ENCODE measurements at places on chromosomes 13 and 19. TPM values are rescaled to one million over a fixed set of nuclear protein-coding genes. Genes with fewer than 3 reads are reported as not detected.

- no peak overlapping the region for H3K4me3 ChIP-seq
- peaks cover 28% of the 10 kb centered on the region for H3K4me1 ChIP-seq
- H3K27ac ChIP-seq: no peak overlapping the region
- no peaks in the 10 kb centered on the region for H3K36me3 ChIP-seq
- peaks cover 4% of the 10 kb centered on the region for H3K27me3 ChIP-seq
Observed at GRCh38 chr13:30051531-30052060, 201.2 kb upstream of the UBL3 start.

Gene AP1M1
- total RNA-seq: 154 TPM

Gene PRODH2
- total RNA-seq: not detected

DNA sequence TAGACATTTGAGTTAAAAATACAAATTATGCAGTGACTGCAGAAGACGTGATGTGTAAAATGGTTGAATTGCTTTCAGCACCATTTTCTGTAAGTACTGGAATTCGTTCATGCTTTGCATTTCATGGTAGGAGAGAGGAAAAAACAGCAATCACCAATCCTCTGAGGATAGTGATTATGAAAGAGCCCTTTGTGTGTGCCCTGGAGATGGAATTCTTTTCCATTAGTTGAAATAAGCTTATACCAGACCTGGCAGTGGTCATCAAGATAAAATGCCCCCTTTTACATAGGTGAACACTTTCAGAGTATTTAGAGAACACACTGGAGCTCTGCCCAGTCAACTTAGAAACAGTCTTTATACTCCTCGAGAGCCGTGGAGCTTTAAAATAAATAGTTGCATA, 1.7 kb downstream of the CNMD start:
- no peak overlapping the region for H3K4me3 ChIP-seq
- H3K27ac ChIP-seq: no peak overlapping the region
- peaks cover 6% of the 10 kb centered on the region for H3K4me1 ChIP-seq
- H3K36me3 ChIP-seq: no peaks in the 10 kb centered on the region

- no peak overlapping the region for H3K27ac ChIP-seq
- H3K4me1 ChIP-seq: peaks cover 8% of the 10 kb centered on the region
- H3K27me3 ChIP-seq: peaks cover 2% of the 10 kb centered on the region
- H3K4me3 ChIP-seq: no peak overlapping the region
Observed at GRCh38 chr19:13037161-13037560, 41.9 kb downstream of the NFIX start.

All from naive thymus-derived CD8-positive, alpha-beta T cell (primary cell).